Small intestine (tissue), 16 donors: ENCODE measurements at places on chromosomes 4 and X.

DNA sequence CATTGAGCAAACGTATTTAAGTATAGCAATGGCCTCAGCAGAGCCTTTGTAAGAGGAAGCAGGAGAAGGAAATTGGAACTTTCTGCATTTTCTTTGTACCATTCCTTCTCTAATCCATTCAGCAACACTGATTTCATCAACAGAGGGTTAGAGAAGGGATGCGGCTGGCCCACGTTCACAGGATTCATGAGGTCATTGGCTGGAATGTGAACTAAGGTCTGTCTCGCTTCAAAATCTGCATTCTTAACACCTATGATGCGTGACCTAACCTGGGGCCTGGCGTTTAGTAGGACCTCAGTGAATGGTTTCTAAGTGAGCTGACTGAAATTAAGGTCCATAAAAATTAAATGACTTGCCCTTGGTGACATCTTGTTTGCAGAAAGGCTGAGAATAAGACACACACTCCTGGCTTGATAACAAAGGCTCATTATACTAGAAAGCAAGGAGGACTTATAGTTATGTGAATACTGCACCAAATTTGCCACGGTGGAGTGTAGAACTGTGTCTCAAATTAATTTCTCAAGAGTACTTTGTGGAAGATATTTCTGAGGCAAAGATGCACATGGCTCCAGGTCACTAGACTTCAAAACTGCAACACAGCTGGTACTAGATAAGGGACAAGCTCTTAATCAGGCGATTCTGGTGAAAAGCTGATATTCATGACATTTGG, 25.4 kb downstream of the FGFBP1 start:
- DNase-seq = no peak
- H3K4me1 ChIP-seq = peaks cover 3% of the 10 kb centered on the region
- no peaks in the 10 kb centered on the region for H3K27me3 ChIP-seq

DNA sequence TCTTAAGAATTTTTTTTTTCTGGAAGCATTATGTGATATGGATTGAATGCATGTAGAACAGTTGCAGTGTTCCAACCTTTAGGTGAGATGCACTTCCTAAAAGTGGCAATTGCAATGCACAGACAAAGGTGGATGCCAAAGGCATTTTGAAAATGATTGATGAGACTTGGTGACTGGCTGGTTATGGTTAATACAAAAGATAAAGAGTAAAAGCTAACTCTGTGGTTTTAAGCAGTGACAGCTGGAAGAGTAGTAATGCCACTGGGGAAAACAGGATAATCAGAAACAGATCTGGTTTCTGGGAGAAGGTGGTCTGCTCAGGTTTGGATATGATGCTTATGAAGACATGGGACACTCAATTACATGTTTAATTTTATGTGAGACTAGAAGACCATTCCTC, 345.6 kb downstream of the RPA4 start:
- H3K4me3 ChIP-seq = no peak overlapping the region
- no peaks in the 10 kb centered on the region for H3K36me3 ChIP-seq
- H3K27ac ChIP-seq = no peak overlapping the region
- no peak for DNase-seq
- H3K27me3 ChIP-seq = no peaks in the 10 kb centered on the region

- H3K36me3 ChIP-seq = no peaks in the 10 kb centered on the region
- no peak overlapping the region for H3K4me3 ChIP-seq
- no peaks in the 10 kb centered on the region for H3K4me1 ChIP-seq
- no peaks in the 10 kb centered on the region for H3K27me3 ChIP-seq
Observed at GRCh38 chrX:12426420-12426819, 288.1 kb downstream of the FRMPD4 start.

DNA sequence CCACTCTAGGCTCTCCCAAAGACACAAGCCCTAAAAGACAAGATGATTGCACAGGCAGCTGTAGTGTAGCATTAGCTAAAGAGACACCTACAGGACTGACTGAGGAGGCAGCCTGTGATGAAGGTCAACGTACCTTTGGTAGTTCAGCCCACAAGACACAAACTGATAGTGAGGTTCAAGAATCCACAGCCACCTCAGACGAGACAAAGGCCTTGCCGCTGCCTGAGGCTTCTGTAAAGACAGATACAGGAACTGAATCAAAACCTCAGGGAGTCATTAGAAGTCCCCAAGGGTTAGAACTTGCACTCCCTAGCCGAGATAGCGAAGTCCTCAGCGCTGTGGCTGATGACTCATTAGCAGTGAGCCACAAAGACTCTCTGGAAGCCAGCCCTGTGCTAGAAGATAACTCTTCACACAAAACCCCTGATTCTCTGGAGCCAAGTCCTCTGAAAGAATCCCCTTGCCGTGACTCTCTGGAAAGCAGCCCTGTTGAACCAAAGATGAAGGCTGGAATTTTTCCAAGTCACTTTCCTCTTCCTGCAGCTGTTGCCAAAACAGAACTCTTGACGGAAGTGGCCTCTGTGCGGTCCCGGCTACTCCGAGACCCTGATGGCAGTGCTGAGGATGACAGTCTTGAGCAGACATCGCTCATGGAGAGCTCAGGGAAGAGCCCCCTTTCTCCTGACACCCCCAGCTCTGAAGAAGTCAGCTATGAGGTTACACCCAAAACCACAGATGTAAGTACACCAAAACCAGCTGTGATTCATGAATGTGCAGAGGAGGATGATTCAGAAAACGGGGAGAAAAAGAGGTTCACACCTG, 306.3 kb downstream of the ANK2 start:
- peaks cover 9% of the 10 kb centered on the region for H3K36me3 ChIP-seq
- no peak overlapping the region for H3K27ac ChIP-seq
- DNase-seq = peak; percentile 57

- no peak overlapping the region for H3K27ac ChIP-seq
- no peak overlapping the region for H3K4me3 ChIP-seq
- no peaks in the 10 kb centered on the region for H3K36me3 ChIP-seq
- no peaks in the 10 kb centered on the region for H3K4me1 ChIP-seq
- DNase-seq = no peak
- H3K27me3 ChIP-seq = no peaks in the 10 kb centered on the region
Observed at GRCh38 chrX:135536877-135537276, 16.4 kb downstream of the INTS6L start.
